ENCODE measurements at places on chromosomes 16 and 17.

- peak; percentile 93 for DNase-seq
Measured at GRCh38 chr17:43907425-43907981, at the start of gene MPP2. Gene MPP2, minus strand, starts transcription at chr17:43907536. Its CDS starts 3,076 bp downstream, at chr17:43904460.

- peak; percentile 78 for DNase-seq
Measured at GRCh38 chr17:32120141-32120540, 22.2 kb upstream of the RHOT1 start.

- DNase-seq = no peak
Measured at GRCh38 chr16:71289732-71290062, 495 bp upstream of the CMTR2 start.

- no peak for DNase-seq
Measured at GRCh38 chr16:52552643-52553042, 5.7 kb upstream of the TOX3 start.

DNA sequence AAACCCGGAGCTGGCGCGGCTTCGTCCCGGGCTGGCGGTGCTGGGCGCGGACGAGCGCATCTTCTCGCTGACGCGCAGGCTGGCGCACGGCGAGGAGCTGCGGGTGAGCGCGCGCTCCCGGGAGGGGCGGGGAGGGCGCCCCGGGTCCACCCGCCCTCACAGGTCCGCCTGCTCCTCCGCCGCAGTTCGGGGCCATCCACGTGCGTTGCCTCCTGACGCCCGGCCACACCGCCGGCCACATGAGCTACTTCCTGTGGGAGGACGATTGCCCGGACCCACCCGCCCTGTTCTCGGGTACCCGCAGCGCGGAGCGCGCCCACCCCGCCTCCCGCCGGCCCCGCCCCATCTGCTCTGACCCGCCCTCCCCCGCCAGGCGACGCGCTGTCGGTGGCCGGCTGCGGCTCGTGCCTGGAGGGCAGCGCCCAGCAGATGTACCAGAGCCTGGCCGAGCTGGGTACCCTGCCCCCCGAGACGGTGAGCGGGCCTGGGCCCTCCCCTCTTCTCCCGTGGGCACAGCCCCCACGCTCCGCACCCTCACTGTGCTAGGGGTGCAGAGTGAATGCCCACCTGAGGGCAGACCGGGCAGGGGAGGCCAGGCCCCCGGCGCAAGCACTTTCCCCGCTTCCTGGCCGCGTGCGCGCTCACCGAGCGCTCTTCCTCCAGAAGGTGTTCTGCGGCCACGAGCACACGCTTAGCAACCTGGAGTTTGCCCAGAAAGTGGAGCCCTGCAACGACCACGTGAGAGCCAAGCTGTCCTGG lies 1.4 kb downstream of the HAGHL start:
- peak; percentile 84 for DNase-seq

DNA sequence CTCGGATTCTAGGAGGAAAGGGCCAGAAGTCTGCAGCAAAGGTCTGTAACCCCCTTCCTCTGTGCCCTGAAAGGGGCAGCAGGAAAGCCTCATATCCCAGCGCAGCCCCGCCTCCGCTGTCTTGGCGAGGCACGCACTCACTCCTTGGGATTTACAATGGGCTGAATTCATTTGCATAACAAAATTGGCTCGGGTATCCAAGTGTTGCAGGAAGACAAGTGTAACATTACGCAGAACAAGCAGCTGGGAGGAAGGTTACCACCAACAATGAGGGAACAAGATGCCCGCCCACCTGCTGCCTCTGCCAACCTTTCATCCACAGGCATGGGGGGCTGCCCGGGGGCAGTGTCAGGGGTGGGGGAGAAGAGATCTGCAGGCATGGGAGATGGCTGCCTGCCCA lies 130.4 kb downstream of the MRM1 start:
- no peak for DNase-seq

GRCh38 chr16:86964796-86965241 lies 352.4 kb downstream of the C16orf95 start:
- no peak for DNase-seq

- DNase-seq = no peak
Measured at GRCh38 chr17:29653995-29654714, 31.4 kb upstream of the CORO6 start.

DNA sequence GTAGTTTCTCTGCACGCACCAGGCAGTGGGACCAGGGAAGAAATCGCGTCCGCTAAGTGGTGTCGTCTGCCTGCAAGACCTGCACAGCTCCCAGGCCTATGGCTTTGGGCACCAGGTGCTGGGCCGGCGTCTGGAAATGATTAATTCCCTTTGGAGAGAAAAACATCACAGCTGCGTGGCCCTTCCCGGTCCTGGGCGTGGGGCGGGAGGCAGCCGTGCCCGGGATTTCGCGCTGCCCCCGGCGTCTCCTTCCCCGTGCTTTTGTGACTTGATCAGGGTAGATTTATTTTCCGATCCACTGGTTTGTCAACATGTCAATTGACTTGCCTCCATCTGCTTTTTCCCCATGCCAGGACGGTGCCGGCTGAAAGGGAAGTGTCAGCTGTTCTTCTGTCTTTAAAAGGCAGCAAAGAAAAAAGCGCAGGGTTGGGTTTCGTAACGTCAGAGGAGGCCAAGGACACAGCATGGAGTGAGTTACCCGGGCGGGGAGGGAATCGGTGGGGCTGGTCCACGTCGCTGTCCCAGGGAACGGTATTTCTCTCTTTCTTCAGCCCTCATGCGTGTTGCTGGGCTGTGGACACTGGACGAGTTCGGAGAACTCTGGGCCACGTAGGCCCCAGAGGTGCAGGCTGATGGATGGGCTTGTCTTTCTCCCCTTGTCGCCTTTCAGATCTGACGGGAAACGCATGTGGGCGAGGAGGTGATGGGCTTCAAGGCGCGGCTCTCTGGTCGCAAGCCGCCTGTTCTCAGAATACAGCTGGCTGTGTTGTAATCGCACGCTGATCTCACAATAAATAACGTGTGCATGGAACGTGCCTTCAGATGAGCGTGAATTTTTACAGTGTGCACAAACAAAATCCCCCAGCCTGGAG lies 188.1 kb upstream of the ZNF469 start:
- no peak for DNase-seq

DNA sequence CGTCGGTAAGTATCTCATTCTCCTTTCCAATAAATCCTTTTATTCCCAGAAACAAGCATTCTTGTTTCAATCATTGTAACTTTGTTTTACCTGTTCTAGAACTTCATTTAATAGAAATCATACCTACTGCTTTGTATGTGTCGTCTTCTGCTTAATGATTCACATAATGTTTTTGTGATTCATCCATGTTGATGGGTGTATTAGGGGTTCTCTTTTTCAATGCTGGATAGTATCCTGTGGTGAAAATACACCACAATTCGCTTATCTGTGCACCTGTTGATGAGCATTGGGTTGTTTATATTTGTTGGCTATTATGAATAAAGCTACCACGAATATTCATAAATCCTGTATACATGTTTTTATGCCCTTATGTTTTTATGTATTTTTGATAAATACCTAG lies 703.2 kb downstream of the MAF start:
- no peak for DNase-seq

DNA sequence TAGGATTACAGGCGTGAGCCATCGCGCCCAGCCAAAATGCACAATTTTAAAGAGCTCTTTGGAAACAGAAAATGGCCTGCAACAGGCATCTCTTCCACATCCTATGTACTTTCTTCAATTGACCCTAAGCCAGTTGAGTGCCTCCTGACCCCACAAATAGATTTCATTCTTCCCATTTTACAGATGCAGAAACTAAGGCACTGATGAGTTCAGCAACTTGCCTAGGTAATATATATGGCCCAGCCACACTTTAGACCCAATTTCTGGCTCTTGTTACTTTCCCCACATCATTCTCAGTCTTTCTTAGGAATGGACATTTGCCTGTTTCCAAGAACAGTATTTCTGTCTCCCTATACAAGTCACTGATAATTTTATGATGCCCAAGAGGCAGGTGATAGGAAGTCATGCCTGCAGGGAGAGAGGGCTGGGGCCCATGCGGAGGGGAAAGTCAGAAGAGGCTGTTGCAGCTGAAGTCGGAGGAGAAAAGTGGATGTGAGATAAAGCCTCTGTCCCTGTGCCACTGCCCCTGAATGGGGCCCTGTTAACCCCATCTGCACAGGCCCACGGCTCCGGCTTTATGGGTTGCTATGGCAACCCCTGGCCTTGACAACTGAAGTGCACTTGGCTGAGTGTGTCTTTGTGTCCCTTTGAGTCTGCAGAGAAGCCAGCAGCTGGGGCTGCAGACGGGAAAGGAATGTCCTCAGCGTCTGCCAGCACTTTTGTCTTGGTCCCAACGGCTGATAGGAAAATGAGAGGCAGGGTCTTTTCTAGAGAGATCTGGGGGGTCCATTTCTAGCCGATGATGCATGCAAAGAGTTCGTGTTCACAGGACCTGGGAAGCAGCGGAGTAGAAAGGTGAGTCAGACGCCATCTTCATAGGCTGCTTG lies 45.9 kb downstream of the ABAT start:
- DNase-seq = peak; percentile 86

DNA sequence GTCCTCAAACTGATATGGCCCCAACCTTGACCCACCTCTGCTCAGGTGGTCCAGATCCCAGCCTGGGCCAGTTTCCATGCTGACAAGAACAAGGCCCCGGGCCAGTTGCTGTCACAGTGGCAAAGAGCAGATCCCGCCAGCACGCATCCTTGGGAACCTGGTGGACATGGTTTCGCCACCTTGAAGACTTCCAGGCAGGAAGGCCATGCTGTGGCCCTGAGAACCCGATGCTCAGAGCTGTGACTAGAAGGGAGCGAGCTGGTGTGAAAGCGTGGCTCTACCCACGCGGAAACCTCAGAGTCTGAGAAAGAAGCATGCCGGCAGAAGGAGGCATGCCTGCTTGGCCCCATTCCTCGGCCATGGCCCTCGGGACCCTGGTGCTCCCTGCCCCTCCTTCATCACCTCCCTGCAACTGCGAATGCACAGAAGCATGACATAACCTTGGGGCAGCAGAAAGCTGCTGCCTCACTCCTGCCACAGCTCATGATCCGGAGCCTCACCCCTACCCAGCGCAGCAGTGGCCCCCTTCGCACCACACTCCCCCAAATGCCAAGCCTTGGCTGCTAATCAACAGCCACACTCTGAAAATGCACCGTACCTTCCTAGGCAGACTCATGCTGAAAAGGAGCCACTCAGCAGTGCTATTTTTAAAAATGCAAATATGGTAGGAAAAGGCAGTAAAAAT lies 33.2 kb downstream of the UBE2O start:
- DNase-seq = no peak

DNA sequence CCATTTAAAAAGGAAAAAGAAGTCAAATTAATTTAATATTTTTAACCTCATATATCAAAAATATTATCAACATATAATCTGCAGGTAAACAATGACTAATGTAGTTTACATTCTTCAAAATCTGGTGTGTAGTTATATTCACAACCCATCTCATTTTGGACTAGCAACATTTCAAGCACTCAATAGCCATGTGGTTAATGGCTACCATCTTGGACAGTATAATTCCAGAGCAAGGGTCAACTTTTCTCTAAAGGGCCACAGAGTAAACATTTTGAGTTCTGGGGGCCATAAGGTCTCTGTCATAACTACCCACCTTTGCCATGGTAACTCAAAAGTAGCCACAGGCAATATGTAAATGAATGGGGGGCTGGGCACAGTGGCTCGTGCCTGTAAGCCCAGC lies 153.9 kb downstream of the PARN start:
- DNase-seq = no peak

DNA sequence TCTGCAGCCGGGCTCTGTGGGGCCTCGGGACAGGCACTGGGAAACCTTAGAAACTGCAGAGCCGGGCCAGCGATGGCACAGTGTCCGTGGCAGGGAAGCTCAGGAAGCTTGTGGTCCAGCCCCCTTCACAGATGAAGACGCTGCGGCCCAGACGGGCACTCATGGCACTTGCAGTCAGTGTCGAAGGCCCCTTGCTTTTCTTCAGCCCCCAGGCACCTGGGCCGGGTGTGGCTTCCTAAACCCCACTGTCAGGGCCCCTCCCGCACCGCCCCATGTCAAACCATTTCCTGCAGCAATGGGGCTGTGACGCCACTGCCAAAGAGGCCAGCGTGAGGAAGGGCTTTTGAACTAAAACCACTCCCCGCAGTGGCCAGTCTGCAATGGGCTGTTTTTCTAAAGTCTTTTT lies 164.0 kb downstream of the LAT start:
- no peak for DNase-seq

DNA sequence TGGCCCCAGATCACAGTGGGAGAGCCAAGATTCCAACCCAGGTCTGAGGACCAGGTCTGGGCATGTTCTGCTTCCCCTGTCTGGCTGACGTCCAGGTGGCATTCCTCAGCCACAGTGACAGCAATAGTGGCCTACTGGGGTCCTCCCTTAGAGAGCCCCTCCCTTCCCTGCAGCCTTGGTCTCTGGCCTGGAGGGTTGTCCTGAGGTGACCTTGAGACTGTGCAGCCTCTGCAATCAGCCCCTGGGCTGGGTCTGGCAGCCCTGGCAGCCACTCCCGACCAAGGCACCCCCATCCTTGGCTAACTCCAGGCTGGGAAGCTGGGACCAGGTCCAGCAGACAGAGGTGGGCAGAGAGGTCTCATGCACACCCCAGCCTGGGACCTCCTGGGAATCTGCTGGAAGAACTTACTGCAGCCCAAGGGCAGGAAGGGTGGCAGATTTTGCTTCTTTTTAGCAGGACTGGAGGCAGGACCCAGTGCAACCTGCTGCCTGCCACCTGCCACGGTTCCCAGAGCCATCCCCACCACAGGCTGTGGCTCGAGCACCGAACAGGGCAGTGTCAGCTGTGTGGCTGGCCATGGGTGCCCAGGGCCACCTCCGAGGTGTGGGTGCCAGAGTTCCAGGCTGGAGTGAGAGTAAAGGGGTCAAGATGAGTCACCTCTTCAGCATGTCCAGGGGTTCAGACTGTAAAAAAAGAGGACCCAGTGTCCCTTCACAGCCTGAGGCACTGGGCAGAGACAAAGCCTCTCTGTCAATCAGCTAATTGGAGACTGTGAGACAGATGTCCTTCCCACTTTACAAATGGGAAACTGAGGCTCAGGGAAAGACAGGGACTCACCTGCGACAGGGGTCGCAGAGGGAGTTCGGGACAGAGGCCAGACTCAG lies 12.6 kb downstream of the GRB7 start:
- DNase-seq = no peak

DNA sequence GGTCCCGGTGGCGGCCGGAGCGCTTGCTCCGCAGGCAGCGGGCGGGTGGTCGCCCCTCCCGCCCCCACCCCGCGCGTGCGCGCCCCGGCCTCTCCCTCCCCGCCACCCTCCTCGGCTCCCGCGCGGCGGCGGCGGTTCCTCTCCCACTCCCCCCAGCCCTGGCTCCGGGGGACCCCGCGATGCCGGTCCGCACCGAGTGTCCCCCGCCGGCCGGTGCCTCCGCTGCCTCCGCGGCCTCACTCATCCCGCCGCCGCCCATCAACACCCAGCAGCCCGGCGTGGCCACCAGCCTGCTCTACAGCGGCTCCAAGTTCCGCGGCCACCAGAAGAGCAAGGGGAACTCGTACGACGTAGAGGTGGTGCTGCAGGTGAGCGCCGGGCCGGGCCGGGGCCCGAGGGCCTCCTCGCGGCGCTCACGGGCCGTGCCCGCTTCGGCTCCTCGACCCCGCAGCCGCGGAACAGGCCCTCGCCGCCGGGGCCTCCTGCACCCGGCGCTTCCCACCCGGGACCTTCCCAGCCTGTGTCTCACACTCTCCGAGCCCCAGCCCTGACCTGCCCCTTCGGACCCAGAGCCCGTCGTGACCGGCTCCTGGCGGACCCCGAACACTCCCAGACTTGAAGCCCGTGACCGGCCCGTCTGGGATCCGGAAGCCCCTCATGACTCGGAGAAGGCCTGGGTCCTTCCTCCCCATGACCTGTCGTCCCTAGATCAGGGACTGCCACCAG lies 490 bp downstream of the GID4 start:
- DNase-seq = no peak

All from NCI-H82 (cell line).